ENCODE measurements at places on chromosomes 6 and 20. TPM values are rescaled to one million over a fixed set of nuclear protein-coding genes. Genes with fewer than 3 reads are reported as not detected.
A peak's percentile ranks its signal among the peaks of the same experiment; 100 is the strongest.

DNA sequence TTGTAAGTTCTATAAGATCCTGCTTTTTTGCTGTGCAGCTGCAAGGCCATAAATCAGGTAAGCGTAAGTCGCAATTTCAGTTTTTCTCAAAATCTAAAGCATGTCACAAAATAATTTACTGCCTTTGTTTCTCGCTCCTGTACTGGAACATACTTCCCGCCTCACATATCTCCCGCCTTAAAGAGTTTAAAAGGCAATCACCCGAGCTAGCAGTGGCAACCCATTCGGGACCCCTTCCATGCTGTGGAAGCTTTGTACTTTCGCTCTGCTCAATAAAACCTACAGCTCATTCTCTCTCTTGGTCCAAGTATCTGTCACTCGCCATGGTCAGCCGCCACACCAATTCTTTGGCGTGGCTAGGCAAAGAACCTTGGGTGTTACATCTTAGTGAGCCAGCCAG lies 34.0 kb downstream of the CEP85L start:
- peaks cover 7% of the 10 kb centered on the region for H3K27me3 ChIP-seq
- no peak overlapping the region for H3K4me3 ChIP-seq
- no peak for DNase-seq

Gene BMP2
- 0.66 TPM for total RNA-seq

DNA sequence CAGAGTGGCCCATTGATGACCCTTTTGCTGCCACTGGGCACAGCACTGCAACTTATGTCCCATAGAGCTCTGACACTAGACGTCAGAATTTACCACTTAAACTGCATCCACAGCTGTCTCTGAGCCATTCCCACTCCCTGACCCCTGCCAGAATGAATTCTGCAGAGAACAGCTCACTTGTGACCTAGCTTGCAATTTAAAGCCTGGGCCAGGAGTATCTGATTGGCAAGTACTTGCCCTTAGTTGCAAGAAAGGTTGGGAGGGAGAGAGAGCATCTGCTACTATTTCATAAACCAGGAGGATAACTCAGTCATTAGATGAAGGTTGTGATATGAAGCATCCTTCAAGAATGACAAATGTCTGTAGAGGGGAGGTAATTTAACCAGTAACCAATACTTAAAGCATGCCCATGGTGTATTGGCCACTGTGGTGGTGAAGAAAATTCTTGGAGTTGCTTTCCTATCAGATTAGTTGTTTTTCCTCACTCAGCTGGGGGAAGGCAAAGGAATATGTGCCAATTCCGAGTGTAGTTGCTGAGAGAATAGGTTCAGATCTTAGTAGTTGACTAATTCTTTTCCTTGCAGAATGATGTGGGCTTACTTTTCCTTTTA lies 46.5 kb downstream of the IL22RA2 start:
- no peak overlapping the region for H3K27ac ChIP-seq
- no peak overlapping the region for H3K4me3 ChIP-seq
- DNase-seq: no peak

DNA sequence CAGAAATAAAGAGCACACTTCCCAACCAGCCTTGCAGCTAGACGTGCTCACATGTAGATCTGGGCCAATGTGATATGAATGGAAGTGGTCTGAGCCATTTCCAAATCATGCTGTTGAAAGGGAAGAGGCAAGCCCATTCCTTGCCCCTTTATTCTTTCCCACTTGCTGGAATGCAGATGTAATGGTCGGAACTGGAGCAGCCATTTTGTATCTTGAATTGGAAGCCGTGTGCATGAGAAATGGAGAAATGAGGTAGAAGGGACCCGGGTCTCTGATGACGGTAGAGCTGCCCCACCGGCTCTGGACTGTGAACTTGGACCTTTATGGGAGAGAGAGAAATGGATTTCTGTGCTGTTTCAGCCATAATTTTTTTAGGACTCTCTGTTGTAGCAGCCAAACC lies 54.8 kb upstream of the STX16 start:
- H3K4me3 ChIP-seq: no peak overlapping the region
- peaks cover 12% of the 10 kb centered on the region for H3K4me1 ChIP-seq
- DNase-seq: no peak
- peak overlapping the region; percentile 76 for H3K27ac ChIP-seq
- peaks cover 2% of the 10 kb centered on the region for H3K27me3 ChIP-seq

GRCh38 chr20:20051767-20052073 lies 546 bp downstream of the CRNKL1 start:
- peak overlapping the region; percentile 95 for H3K27ac ChIP-seq
- peaks cover 7% of the 10 kb centered on the region for H3K27me3 ChIP-seq
- H3K4me3 ChIP-seq: peak overlapping the region; percentile 100
- H3K36me3 ChIP-seq: no peaks in the 10 kb centered on the region

Gene DDX27
- 31.4 TPM for total RNA-seq

Gene REM1
- 2.8 TPM for total RNA-seq

Gene XKR7
- total RNA-seq: 284 TPM

- H3K36me3 ChIP-seq: peaks cover 4% of the 10 kb centered on the region
- no peak overlapping the region for H3K4me3 ChIP-seq
- DNase-seq: no peak
- H3K4me1 ChIP-seq: no peaks in the 10 kb centered on the region
- H3K27me3 ChIP-seq: peaks cover 7% of the 10 kb centered on the region
- H3K27ac ChIP-seq: no peak overlapping the region
Observed at GRCh38 chr20:49468412-49468811, 14.1 kb downstream of the KCNB1 start.

Gene CLPSL1
- not detected for total RNA-seq

GRCh38 chr20:33842346-33842745 lies 31.2 kb downstream of the CHMP4B start:
- H3K27ac ChIP-seq: no peak overlapping the region
- DNase-seq: no peak
- peaks cover 4% of the 10 kb centered on the region for H3K27me3 ChIP-seq
- H3K4me3 ChIP-seq: no peak overlapping the region
- no peaks in the 10 kb centered on the region for H3K36me3 ChIP-seq

GRCh38 chr6:52103623-52104022 lies 16.2 kb upstream of the PKHD1 start:
- H3K27me3 ChIP-seq: no peaks in the 10 kb centered on the region
- no peak for DNase-seq
- no peaks in the 10 kb centered on the region for H3K36me3 ChIP-seq
- peaks cover 16% of the 10 kb centered on the region for H3K4me1 ChIP-seq

Measured in glutamatergic neuron (in vitro differentiated cells).